Stimulated activated CD8-positive, alpha-beta memory T cell treated with anti-CD3 and anti-CD28 coated beads, Interleukin-15, amount 100 ng/mL, for 48 hours (primary cell): ENCODE measurements at places on chromosomes 13 and 19.
A peak's percentile ranks its signal among the peaks of the same experiment; 100 is the strongest.

GRCh38 chr19:6500837-6501739, 1.0 kb downstream of the TUBB4A start:
- DNase-seq, result no peak

GRCh38 chr19:1248786-1249297, 459 bp downstream of the MIDN start:
- DNase-seq, result peak; percentile 77

DNA sequence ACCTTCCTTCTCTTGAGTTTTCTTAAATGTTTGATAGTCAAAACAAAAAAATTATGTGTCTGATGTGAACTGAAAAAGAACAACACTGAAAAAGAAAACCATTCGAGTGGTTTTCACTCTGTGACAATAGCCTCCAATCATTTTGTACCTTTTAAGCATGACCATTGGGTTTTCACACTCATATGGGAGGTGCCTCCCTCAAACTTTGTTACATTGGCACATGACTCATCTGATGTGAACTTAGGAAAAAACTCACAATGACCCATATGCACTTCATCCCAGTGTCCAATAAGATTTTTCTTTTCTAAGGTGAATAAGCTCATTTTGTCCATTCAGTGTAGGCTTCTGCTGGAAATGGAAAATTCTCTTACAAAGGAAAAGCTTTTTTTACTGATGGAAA, 66.6 kb upstream of the XPO4 start:
- DNase-seq, result no peak

DNA sequence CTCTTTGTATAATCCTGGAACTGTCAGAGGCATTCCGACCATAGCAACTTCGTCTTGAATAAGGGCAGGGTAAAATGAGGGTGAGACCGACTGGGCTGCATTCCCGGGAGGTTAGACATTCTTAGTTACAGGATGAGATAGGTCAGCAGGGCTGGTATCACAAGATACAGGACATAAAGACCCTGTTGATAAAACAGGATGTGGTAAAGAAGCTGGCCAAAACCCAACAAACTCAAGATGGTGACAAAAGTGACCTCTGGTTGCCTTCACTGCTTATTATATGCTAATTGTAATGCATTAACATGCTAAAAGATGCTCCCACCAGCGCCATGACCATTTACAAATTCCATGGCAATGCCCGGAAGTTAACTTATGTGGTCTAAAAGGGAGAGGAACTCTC, 27.7 kb upstream of the MBNL2 start:
- DNase-seq, result no peak

- DNase-seq, result no peak
These were observed 8.8 kb downstream of the ZIC2 start for GRCh38 chr13:99990126-99990977.

- no peak for DNase-seq
These were observed 30.6 kb downstream of the SYDE1 start for GRCh38 chr19:15137777-15138176.

DNA sequence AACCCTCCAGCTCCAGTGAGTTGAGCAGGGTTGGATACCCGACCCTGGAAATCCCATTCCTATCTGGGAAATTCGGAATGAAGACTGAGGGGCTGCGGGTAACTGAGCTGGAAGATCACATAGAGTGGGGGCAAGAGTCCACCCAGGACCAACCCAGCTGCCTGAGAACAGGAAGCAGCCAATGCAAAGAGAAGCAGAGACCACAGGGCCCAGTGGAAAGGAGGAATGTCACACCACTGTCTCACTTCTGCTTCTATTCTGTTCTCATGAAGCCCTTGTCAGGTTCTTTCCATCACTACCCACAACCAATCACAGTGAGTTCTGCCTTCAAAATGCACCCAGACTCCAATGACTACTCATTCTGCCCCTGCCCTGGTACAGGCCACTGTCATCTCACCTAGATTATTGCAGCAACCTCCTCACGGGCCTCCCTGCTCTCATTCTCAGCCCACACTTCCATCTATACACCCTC, 15.3 kb downstream of the DYRK1B start:
- no peak for DNase-seq

GRCh38 chr13:84129966-84130365, 247.7 kb upstream of the SLITRK1 start:
- DNase-seq, result no peak

DNA sequence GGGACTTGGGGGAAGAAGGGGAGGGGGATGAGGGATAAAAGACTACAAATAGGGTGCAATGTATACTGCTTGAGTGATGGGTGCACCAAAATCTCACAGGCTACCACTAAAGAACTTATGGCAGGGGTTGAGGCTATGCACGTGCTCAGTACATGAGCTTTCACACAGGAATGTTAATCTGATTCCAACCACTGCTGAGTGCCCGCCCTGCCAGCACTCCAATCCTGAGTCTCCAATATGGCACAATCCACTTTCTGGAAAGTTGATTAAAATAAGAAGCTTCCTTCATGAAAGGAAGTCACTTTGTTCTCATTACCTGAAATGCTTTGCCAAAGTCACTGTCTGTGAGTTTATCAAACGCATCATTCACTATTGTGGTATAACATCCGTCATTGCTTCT, 463.0 kb downstream of the IRS2 start:
- no peak for DNase-seq

- DNase-seq, result no peak
These were observed 31.7 kb downstream of the CEACAM1 start for GRCh38 chr19:42496460-42497133.

DNA sequence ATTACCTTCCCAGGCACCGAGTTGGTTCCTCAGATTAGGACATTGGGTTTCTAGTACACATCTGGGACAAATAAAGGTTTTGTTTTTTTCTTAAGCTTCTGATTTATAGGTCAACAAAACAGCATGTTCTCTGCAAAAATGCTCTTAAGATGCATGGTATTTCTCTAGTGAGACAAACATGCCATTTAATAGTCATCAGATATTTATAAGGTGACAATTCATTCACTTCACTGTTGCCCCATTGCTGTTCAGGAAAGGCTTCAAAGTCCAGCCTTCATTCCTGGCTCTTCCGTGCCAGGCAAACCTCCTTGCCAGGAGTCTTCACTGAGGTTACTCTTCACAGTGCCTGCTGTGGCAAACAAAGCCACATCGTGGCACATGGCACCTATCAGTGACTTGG, 156.3 kb upstream of the FNDC3A start:
- DNase-seq, result no peak

- no peak for DNase-seq
These were observed 8.9 kb downstream of the ZC3H13 start for GRCh38 chr13:46043647-46044046.

DNA sequence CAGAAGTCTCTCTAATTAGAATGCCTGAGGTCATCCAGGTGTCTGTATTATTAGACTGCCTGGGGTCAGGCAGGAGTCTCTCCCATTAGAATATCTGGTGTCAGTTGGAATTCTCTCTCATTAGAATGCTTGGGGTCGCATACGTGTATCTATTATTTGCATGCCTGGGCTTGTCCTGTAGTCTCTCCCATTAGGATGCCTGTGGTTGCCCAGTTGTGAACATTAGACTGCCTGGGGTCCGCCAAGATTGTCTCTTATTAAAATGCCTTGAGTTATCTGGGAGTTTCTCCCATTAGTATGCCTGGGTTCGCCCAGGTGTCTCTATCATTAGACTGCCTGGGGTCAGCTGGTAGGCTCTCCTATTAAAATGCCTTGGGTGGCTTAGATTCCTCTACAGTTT, 1494.7 kb downstream of the UQCRFS1 start:
- no peak for DNase-seq

GRCh38 chr19:7901337-7901736, 2.3 kb upstream of the MAP2K7 start:
- DNase-seq, result no peak
